ENCODE measurements at places on chromosomes 16 and 17.
A peak's percentile ranks its signal among the peaks of the same experiment; 100 is the strongest.

DNA sequence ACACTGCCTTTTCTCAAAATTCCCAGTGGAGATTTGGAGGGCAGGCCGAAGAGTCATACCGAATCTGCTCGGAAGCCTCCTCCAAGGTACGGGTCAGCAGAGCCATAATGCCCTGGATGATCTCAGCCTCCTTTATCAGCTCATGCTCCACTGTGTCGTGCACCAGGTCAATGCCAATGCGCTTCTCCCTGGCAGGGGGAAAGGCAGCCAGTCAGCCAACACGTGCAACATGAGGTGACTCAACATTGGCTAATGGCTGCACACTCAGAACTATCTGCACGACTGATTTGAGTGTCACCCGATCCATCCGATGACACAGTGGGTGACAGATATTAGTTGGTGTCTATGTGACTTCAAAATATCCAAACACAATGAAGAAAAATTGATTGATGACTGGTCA, 15.8 kb downstream of the TEKT1 start:
- DNase-seq, result no peak

DNA sequence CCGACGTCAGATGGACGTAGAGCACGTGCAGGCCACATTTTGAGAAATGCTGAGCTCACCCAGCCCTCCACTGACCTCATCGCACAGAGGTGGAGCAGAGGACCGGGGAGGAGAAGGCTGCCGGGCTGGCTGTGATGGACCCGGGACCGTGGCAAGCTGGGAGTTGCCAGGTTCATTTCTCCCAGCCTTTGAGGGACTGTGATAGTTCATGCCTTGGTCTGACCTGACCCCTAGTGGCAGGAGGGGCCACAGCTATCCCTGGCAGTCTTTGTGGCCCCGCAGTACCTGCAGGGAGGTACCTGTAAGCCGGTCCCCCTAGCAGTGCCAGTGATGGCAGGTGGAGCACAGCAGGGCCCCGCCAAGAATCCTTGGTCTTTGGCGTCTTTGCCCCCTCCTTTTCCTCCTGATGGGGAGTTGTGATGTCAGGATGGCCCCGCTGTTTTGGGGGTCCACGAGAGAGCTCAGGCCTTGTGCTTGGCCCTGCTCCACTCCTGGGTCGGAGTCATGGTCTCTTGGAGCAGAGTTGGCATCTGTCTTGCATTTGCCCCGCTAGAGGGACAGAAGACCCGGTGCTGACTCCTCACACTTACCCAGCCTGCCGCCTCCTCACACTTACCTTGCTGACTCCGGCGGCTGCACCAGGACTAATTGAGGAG, 50.4 kb downstream of the OR1D5 start:
- peak; percentile 80 for DNase-seq

GRCh38 chr17:39555368-39555767, 52.4 kb downstream of the NEUROD2 start:
- DNase-seq, result no peak

GRCh38 chr16:77816293-77816692, 27.9 kb downstream of the VAT1L start:
- DNase-seq, result no peak

DNA sequence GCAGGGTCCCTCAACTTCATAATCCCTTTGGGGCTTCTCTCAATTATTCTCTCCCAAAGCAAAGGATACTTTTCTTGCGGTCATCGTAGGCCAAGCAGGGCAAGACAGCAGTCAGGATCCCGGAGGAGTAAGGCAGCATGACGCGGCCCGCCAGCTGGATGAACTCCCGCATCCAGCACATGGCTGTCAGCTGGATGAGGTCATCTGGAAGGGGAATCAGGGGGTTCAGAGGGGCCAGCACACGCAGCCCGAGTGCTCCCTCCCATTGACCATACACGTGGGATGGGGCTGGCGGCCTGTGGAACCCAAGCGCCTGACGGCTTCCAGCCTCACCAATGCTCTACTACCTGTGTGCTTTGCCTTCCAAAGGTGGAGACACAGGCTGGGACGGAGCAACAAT, 19.2 kb downstream of the VAC14 start:
- no peak for DNase-seq

GRCh38 chr17:15119968-15120367, 145.2 kb downstream of the PMP22 start:
- no peak for DNase-seq

DNA sequence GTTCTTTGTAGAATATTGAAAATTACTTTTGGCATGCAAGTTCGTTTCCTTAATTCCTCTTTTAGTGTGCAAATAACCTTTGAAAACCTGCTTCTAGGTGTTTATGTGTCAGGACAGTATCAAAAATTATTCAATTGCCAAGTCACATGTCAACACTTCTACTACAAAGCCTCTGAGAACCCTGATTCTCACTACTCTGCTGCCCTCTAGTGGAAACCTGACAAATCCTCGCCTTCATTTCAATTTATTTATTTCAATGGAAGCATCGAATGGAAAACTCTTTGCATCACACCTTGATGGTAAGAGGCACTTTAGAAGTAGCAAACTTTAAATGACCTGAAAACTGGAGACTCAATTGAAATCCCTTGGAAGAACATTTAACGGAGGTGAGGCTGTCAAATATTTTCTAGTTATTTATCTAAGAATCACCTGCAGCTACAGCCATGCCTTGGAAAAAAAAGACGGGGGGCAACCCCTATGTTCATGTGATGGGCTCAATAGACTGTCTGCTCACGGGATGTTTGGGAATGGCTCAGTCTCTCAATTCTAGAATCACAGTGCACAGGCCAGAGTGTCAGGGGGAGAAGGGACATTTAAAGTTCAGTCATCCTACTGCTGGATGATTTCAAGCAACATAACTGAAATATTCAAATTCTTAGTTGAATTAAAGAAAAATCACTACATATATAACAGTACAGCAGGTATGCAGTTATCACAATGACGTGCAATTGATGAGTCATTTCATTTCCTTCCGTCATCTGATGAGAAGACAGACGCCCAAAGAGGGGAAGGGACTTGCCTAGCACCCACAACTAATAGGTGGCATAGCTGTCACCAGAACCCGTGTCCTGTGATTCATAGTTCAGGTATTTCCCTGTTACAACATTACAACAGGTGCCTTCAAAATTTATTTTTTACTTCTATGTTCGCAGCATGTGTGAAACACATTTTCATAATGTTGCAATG, 563.9 kb downstream of the TOX3 start:
- DNase-seq, result peak; percentile 88

DNA sequence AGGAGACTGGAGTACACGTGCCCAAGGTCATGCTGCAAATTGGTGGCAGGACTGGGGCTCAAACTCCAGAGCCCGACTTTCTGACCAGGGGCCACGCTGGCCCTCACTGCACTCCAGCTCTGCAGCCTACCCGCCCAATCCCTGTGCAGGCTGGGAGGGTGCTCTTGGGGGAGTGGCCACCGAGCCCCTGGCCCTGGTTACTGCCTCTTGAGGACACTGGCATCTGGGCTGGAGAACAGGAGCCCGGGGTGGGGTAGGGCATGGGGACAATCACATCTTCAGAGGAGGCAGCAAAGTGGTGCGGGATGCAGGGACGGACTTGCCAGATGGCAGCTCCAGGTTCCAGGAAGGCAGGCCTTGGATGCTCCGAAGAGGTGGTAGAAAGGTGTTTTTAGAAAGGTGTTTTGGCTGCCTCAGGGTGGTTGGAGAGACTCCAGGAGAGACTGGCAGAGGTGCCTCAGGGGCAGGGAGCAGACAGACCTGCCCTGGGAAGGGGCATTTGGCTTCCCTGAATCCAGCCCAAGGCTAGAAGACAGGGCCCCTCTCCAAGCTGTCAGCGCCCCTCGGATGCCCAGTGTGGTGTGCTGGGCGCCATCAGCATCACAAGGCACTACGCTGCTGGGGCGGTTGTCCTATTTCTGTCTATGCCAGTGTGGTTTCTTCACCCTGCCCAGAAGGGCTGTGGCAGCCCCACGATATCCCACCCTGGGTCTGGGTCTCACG, 220.6 kb downstream of the NTN1 start:
- no peak for DNase-seq

GRCh38 chr16:69934751-69935150, 16.4 kb upstream of the CLEC18A start:
- no peak for DNase-seq

- peak; percentile 26 for DNase-seq
Measured at GRCh38 chr17:73420897-73421296, 109.1 kb upstream of the CDC42EP4 start.

- no peak for DNase-seq
Measured at GRCh38 chr16:89266521-89267134, 49.1 kb downstream of the ZNF778 start.

DNA sequence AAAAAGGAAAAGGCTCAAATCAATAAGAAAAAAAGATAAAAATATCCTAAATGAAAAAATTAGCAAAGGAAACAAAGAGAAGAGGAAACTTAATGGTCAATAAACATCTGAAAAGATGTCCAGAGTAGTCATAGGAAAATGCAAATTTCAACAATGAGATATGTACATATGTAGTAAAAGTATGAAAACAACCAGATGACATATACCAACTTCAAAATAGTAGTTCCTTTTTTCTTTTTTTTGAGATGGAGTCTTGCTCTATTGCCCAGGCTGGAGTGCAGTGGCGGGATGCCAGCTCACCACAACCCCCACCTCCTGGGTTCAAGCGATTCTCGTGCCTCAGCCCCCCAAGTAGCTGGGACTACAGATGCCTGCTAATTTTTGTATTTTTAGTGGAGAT, 21.7 kb upstream of the NFAT5 start:
- DNase-seq, result no peak

DNA sequence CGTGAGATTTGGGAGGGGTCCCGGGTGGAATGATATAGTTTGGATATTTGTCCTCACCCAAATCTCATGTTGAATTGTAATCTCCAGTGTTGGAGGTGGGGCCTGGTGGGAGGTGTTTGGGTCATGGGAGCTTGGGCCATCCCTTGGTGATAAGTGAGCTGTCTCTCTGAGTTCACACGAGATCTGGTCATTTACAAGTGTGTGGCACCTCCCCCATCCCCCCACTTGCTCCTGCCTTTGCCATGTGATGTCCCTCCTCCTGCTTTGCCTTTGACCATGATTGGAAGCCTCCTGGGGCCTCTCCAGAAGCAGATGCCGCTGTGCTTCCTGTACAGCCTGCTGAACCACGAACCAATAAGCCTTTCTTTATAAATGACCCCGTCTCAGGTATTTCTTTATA, 21.3 kb upstream of the BAIAP2 start:
- no peak for DNase-seq

- DNase-seq, result no peak
Measured at GRCh38 chr17:43849116-43849515, 2.1 kb downstream of the CD300LG start.

GRCh38 chr16:8798174-8798527, 512 bp downstream of the PMM2 start:
- peak; percentile 88 for DNase-seq

- DNase-seq, result no peak
Measured at GRCh38 chr17:31386542-31387075, 4.9 kb upstream of the RAB11FIP4 start.

DNA sequence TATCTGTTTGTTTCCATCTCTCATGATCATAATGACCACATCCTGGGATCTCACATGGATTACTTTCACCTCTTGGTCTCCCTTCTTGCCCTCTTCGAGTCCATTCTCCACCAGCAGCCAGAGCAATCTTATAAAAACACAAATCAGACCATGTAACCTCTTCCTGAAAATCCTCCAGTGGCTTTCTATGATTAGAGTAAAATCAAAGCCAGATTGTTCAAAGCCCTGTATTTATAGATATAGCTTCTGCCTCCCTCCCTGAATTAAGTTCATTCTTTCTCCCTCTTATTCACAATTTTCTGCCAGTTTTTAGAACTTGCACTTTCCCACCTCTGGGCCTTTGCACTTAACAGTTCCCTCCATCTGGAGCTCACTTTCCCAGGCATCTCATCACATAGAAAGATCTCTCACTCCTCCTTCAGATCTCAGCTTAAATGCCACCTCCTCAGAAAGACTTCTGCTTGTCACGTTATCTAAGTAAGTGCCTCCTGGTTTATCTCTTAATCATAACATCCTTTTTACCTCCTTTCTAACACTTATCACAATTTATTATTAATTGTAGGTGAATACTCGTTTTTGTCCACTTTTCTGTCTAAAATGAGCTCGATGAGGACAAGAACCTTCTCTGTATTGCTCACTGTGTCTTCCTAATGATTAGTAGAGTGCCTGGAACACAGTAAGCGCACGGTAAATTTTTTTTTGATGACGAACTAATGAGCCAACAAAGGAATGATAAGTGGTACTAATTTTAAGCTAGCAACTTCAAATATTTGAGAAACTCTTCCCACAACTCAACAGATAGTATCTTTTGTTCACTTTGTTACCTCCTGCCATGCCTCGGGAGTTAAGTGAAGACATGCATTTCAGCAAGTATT, 80.5 kb downstream of the CYB561 start:
- DNase-seq, result no peak

GRCh38 chr16:49599281-49599680, 225.7 kb downstream of the C16orf78 start:
- DNase-seq, result no peak

- no peak for DNase-seq
Measured at GRCh38 chr17:82103553-82104451, 5.8 kb upstream of the FASN start.

GRCh38 chr16:30066761-30067583, 1.4 kb downstream of the ALDOA start:
- no peak for DNase-seq

DNA sequence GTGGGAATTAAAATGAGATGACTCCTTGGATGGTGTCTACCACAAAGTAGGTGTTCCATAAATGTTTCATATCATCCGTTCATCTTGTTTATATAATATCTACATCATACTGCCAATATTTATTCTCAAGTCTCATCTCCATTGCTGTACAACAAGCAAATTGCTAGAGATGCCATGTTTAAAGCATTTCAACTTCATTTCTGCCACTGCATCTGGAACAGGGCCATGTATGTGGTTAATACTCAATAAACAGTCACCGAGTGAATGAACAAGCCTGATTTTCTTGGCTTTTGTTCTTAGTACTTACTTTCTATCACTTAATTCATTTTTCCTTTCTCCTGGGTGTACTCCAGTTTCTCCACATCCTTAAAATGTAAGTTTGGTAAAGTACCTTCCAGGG, 107.6 kb downstream of the KCNJ2 start:
- DNase-seq, result no peak

GRCh38 chr16:69108905-69109252, 3.4 kb downstream of the HAS3 start:
- DNase-seq, result no peak
